ENCODE measurements at places on chromosomes 2 and 18. TPM values are rescaled to one million over a fixed set of nuclear protein-coding genes. Genes with fewer than 3 reads are reported as not detected.

The FN1 gene
- total RNA-seq: 2,092 TPM

The VRK2 gene
- 10.9 TPM for total RNA-seq

The KIF1A gene
- 0.62 TPM for total RNA-seq

The LIMS4 gene
- not detected for total RNA-seq

The PNPT1 gene
- total RNA-seq: 12.2 TPM

DNA sequence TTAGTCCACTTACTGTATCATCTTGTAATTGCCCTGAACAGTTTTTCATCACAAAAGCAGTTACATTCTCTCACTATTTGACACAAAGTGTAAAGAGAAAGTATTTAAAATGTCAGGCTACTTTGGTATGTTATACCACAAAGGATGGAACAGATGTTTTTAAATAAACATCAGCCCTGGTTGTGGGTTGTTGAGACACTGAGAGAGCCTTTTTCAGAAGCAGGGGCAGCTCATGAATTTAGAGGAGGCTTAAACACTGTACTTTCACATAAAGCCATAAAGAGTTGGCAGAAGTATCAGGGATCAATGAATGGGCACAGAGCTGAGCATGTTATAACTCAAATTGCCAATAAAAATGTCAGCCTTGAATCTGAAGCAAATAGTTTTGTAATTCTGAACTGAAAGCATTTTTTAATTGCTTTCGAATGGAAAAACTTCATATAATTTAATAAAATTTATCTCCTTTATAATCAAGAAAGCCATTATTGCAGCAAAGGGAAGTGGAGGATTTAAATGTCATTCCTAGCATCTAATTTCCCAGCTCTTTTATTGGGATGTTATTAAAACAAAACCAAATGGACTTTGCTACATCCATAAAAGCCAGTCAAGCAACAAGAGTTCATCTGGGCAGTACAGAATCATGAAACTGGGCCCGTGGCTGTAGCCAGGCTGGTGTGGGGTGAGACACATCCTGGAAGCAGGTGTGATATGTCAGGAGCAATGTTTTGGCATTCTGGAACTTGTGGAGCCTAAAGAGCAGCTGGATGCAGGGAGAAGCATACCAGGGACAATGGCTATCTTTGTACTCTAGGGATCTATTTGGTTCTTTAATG is 95.1 kb upstream of the NT5C1B start:
- H3K4me3 ChIP-seq: no peak overlapping the region
- no peak for DNase-seq
- no peak overlapping the region for H3K27ac ChIP-seq
- no peaks in the 10 kb centered on the region for H3K36me3 ChIP-seq
- no peaks in the 10 kb centered on the region for H3K27me3 ChIP-seq
- H3K4me1 ChIP-seq: no peaks in the 10 kb centered on the region

DNA sequence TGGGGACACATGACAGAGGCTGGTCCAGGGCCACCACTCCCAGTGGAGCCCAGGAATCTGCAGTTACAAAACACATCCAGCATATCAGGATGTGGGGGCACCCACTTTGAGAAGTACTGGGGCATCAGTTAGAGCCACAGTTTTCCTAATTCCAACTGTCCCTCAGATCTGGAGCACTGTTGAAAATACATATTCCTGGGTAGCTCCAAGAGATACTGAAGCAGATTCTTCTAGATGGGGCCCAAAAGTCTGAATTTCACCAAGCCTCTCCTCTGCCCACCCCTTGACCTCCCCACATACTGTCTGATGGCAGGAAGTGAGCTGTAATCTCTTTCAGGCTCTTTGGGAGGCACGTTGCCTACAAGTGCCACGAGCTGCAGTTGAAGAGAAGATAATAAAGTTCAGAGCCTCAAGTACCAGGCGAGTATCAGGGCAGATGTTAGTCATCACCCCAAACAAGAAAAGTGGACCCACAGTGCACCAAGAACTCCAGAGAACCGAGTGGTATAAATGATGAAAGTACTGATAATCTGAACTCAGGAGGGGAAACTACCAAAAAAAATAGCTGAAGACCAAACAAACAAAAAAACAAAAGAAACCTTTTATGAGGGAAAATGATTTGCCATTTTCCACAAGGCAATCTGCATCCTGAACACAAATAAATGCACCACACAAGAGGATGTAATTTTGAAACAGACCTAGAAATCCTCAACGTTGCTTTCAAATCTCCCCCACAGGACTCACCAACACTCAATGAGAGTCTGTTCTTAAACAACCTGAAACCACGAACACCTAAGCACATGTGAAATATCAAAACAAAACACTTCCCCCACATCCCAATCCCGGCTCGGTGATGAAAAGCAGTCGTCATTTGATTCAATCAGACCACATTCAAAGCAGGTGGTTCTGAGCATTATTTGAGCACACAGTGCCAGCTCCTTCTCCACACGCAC is 98.7 kb downstream of the TCF4 start:
- H3K27ac ChIP-seq: no peak overlapping the region
- no peaks in the 10 kb centered on the region for H3K27me3 ChIP-seq
- H3K4me1 ChIP-seq: no peaks in the 10 kb centered on the region
- DNase-seq: no peak
- H3K36me3 ChIP-seq: no peaks in the 10 kb centered on the region

DNA sequence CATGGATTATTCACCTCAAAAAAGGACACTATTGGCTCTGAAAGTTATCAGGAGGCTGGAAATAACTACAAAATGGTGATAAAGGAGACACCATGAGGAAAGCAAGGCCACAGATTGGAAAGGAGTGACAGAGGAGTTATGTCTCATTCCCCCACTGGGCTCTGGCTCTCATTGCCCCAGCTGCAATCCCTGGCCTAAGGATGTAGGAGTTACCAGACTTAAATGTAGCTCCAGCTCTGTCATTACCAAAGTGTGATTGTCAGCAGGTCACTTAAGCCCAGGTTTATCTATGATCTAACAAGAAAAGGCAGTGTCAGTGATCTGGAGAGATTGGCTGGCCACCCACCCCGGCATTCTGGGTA is 1228.2 kb upstream of the DDX18 start:
- H3K27me3 ChIP-seq: no peaks in the 10 kb centered on the region
- H3K4me1 ChIP-seq: no peaks in the 10 kb centered on the region
- no peak overlapping the region for H3K27ac ChIP-seq
- H3K36me3 ChIP-seq: no peaks in the 10 kb centered on the region
- H3K4me3 ChIP-seq: no peak overlapping the region

- H3K27me3 ChIP-seq: no peaks in the 10 kb centered on the region
- H3K4me3 ChIP-seq: no peak overlapping the region
- no peaks in the 10 kb centered on the region for H3K36me3 ChIP-seq
- no peaks in the 10 kb centered on the region for H3K4me1 ChIP-seq
- H3K27ac ChIP-seq: no peak overlapping the region
Measured at GRCh38 chr2:215499331-215499730, 63.5 kb upstream of the FN1 start.

GRCh38 chr18:9803063-9803697 is 82.6 kb upstream of the TXNDC2 start:
- DNase-seq: no peak
- peaks cover 6% of the 10 kb centered on the region for H3K4me1 ChIP-seq
- H3K4me3 ChIP-seq: no peak overlapping the region
- H3K27me3 ChIP-seq: no peaks in the 10 kb centered on the region

GRCh38 chr2:101354420-101355311 is 32.6 kb downstream of the CREG2 start:
- no peak overlapping the region for H3K27ac ChIP-seq
- no peaks in the 10 kb centered on the region for H3K4me1 ChIP-seq
- H3K4me3 ChIP-seq: no peak overlapping the region
- DNase-seq: peak; percentile 55
- no peaks in the 10 kb centered on the region for H3K36me3 ChIP-seq

DNA sequence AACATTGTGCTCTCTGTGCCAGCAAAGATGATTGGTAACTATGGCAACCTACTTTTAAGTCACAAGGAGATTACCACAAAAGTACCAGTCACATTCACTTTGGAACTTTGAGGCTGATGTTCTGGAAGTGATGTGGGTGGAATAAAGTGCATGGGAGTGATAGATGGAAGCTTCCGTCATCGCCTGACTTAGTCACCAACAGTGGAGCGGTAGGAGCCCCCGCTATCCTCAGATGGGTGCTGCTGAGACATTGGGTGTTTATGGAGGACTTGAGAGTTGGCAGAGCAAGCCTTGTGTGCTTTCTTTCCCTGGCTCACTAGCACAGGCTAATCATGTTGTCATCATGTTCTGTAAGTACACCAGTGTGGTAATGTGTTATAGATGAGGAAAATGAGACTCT is 4.6 kb downstream of the PPP1R7 start:
- H3K4me3 ChIP-seq: no peak overlapping the region
- H3K27me3 ChIP-seq: no peaks in the 10 kb centered on the region
- no peak overlapping the region for H3K27ac ChIP-seq
- H3K4me1 ChIP-seq: no peaks in the 10 kb centered on the region
- no peak for DNase-seq

GRCh38 chr2:16871411-16871810 is 205.8 kb upstream of the CYRIA start:
- no peaks in the 10 kb centered on the region for H3K36me3 ChIP-seq
- H3K27ac ChIP-seq: no peak overlapping the region
- H3K4me1 ChIP-seq: no peaks in the 10 kb centered on the region
- H3K27me3 ChIP-seq: no peaks in the 10 kb centered on the region

DNA sequence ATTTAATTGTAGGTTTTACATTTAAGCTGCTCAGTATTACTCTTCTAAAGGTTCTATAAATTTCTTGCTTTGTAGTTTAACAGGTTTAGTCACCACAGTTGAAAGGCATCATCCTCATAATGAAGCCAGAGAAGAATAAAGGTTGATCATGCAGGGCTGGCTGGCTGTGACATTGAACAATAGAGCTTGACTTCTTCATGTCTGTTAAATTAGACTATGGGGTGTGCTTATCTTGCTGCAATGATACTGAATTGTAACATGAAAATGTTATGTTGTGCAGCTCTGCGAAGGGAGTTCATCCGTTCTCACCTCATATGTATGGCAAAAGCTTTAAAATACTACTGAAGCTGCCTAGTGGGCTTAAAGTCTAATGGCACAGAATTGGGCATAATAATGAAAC is 81.8 kb downstream of the CAMKMT start:
- H3K4me1 ChIP-seq: no peaks in the 10 kb centered on the region
- no peak for DNase-seq
- H3K4me3 ChIP-seq: no peak overlapping the region
- no peaks in the 10 kb centered on the region for H3K36me3 ChIP-seq
- H3K27me3 ChIP-seq: no peaks in the 10 kb centered on the region

All from right lobe of liver (tissue), 6 donors.